ENCODE measurements at places on chromosomes 4 and X. TPM values are rescaled to one million over a fixed set of nuclear protein-coding genes. Genes with fewer than 3 reads are reported as not detected.

Gene FGB
- not detected for total RNA-seq

Gene DDX60
- 9.2 TPM for total RNA-seq

Gene RASSF6
- total RNA-seq = 2.9 TPM

Gene COL25A1
- total RNA-seq = 0.32 TPM

Gene RAB41
- not detected for total RNA-seq

Gene TCEAL9
- total RNA-seq = 13.2 TPM

Gene MAGEB2
- not detected for total RNA-seq

Gene NUP62CL
- total RNA-seq = 18.3 TPM

Gene DNAAF6
- not detected for total RNA-seq

Gene GAGE13
- total RNA-seq = not detected

Gene SUPT20HL2
- total RNA-seq = not detected

Gene MGAT4D
- not detected for total RNA-seq

Gene HHIP
- not detected for total RNA-seq

Gene MAGEA1
- total RNA-seq = 31.6 TPM

Gene WNK3
- total RNA-seq = 0.04 TPM

Gene RASGEF1B
- 1.2 TPM for total RNA-seq

Gene CCNB3
- total RNA-seq = 0.32 TPM

Gene F8A2
- not detected for total RNA-seq

Gene ASB12
- total RNA-seq = 0.41 TPM

Gene GPR34
- total RNA-seq = not detected

All from Karpas-422 (cell line).